ENCODE measurements at places on chromosomes 2 and 18.

- no peak for DNase-seq
Measured at GRCh38 chr2:23533338-23533695, 148.3 kb downstream of the KLHL29 start.

GRCh38 chr2:128457006-128457604, 138.4 kb upstream of the HS6ST1 start:
- DNase-seq = no peak

DNA sequence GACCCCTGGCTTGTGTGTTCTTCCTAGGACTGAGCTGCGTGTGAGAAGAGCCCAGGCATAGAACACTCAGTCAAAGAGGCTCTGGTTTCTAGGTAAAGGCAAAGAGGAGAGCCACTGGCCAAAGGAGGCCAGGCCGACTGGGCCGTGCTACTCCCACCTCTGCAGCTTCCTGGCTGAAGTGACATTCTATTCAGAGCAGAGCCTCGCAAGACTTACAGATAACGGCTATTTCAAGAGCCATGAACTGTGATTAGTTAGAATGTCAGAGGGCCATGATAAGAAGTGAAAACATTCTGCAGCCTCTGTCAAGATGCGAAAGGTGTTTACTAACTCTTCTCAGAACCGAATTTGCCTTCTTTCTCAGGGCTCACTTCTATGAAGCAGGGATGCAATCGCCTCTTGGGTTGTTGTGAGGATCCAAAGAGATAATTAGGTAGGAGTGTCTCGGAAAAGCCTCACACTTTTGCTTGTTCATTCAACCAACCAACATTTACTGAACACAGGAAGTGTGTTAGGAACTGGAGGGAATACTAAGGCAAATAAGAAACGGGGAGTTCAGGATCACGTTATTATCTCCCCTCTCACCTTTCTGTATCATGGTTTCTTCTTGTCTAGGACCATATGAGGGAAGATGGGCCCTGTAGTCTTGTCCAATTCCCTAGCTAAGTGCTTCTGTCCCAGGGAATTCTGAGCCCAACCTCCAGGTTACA, 3.4 kb upstream of the DNAJC5G start:
- no peak for DNase-seq

DNA sequence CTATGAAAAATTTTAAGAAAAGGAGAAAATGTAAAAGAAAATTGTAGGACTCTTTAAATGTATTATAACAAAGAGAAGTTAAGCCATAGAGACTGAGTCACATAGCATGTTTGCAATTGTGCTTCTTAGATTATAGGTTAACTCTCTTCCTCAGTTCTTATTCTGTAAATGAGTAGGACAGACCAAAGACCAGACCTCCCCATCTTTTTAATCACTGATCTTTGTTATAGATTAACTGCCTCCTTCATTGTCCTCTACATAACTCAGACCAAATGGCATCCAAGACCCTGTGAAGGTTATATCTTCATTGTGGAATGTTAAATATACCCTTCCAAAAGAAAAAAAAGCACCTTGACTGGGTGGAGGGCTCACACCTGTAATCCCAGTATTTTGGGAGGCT, 316.9 kb upstream of the LRRTM4 start:
- no peak for DNase-seq

- DNase-seq = no peak
Measured at GRCh38 chr2:26173776-26174482, 1.0 kb downstream of the GAREM2 start.

DNA sequence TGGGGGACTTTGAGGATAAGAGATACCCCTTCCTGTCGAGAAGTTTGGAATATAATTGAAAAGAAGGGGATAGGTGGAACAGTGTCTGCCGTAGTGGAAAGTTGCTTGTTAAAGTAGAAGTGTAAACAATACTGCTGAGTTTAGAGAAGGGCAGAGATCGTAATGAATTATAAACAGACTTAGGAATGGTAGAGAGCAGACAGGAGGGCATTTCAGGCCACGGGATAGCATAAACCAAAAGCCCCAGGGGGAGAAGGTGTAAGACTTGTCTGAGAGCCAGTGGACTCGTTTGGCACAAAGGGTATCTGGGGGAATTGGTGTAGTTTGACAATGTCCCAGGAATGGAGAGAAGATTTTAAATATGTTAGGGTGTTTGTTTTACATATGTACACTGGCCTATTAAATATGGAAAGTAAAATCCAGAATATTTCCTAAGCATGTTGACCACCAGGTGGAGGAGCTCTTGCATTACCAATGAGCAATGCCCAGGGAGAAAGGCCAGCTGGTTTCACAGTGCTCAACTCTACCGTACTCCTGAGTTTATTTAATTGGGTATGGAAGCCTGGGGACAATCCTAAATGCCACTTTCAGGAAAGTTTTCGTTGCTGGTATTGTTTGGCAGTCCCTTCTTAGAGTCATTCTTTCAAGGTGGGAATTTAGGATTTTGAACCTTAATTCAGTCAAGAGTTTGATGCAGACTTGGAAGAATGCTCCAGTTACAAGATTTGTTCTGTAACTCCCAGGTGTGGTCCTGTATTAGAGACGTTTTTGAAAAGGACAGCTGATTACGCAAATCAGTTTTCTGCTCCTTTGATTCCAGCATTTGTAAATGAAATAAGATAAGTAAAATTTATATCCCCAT, 7.5 kb downstream of the COPS8 start:
- DNase-seq = no peak

DNA sequence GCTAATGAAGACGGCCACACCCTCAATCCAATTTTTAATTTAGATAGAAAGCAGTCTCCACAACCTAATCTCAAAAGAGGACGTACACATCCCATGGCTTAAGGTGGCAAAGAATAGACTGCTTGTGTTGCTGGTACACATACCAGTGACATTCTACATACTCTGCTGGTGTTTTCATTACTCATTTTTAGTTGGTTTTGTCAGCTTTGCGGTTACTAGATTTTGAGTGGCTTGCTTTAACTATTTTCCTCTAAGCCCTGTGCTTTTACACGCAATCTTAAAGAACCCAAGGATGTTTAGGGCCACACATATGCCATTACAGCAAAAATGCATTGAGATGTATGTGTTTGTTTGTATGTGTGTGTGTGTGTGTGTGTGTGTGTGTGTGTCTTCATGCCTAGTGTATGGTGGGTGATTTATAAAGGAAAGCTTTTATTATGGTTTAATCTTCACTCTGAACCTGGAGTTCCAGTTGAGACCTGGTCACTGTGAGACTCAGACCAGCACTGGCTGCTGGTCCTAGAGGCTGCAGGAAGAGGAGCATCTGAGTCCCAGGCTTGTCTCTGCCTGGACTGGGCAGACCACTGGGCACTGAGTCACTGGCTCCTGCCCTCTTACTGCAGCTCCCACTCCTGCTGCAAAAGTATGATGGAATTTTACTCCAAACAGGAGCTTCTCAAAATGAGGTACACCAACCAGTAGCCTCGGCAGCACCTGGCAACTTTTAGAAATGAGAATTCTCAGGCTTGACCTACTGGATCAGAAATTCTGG, 415.9 kb downstream of the NBAS start:
- DNase-seq = no peak

GRCh38 chr2:181586569-181587081, 70.3 kb downstream of the CERKL start:
- DNase-seq = peak; percentile 65

DNA sequence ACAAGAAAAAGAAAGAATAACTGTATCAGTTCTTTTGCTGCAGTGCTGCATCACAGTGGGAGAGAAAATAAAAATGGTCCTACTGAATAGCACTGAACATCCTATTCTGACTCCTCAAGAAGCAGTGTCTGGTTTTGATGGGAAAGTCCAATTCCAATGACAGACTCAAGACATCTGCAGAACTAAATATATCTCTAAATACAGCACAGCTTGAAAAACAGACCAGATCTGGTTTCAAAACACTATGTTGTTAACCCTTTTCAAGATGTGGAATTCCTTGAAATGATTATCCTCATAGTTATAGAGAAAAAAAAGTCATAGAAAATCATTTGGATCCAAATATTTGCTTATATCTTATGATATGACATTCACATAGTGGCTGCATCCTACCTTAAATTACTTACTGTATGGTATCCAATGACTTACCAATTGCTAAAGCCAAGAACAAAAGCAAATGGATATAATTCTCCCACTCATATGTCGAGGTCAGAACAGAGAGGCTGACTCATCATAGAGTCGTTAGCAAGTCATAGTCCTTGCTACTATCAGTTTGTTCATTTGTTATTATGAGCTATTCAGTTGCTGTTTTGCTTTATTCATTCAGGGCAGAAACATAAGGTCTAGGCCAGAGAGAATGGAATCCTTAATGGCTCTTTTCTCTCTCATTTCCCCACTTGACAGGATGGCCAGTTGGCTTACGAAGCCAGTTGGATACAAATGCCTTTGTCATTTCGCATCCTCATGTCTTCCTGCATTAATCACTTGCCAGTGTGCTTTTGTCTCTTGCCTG, 62.5 kb upstream of the ACVR2A start:
- DNase-seq = no peak

GRCh38 chr18:74758995-74759394, 161.3 kb downstream of the ZNF407 start:
- no peak for DNase-seq

GRCh38 chr2:127619203-127619590, 26.8 kb upstream of the GPR17 start:
- no peak for DNase-seq

DNA sequence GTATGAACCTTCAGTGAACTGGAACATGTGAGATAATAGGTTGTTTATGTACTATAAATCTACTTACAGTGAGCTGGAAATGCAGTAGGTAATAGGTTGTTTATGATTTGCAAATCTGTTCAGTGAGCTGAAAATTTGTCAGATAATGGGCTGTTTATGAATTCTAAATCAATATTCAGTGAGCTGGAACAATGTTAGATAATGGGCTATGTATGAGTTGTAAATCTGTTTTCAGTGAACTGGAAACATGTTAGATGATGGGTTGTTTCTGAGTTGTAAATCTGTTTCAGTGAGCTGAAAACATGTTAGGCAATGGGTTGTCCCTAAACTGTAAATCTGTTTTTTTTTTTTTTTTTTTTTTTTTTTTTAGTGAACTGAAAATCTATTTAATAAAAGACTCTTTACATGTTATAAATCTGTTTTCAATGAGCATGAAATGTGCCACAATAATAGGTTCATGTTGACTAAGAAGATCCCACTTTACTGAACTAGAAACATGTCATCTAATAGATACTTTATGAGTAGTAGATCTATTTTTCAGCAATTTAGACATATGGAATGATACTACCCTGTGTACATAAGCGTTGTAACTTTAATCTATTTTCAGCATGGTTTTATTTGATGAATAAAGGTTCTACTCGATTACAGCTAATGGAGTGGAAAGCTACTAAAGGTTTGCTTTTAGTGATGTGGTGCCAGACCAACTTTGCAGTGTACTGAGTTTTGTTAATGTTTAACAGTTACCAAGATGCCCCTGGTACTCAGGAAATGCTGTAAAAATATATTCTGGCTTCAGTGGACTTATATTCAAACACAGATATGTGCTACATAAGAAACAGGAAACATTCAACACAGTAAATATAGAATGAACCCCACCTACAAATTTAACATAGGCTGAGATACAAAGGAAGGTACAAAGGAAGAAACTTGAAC, 1471.8 kb downstream of the LRP1B start:
- DNase-seq = no peak

- DNase-seq = no peak
Measured at GRCh38 chr2:11571170-11571569, 37.3 kb downstream of the GREB1 start.

DNA sequence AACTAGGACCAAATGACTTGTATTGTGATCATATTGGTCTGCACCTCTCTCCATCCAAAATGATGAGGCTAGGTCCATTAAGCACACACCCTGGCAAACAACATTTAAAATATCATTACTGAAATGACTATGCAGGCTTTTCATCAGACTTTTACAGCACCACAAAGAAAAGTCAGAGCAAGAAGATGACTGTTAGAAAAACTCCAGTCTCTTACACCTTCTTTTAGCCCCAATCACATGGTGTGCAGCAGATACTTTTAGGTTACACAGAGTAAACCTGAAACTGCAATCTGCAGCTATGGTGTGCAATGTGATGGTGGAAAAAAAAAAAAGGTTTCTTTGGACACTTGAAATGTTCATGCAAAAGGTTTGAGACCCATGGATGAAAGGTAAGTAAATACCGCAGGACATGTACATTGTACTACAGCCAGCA, 5.4 kb upstream of the POLI start:
- no peak for DNase-seq

GRCh38 chr18:62399781-62400308, 74.7 kb downstream of the TNFRSF11A start:
- DNase-seq = no peak

Measured in NCI-H1436 treated with DMSO at 0.1 percent for 48 hours (cell line).